ENCODE measurements at places on chromosomes 2 and 18.

DNA sequence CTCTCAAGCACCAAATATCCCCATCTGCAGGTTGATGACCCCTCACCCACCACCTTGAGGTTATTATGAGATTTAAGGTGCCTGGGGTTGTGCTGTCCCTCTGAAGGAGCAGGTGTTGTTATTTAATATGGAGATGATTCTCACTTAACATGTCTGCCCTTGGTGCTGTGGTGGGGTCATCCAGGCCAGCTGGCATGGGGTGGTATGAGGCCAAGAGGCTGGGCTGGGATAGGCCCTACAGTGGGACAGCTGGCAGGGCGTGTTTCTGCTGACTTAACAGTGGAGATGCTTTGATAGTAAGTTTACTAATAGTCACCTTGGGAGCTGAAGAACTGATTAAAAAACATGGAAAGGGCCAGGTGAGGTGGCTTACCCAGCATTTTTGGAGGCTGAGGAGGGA is 22.4 kb downstream of the SERPINB12 start:
- no peak for DNase-seq

DNA sequence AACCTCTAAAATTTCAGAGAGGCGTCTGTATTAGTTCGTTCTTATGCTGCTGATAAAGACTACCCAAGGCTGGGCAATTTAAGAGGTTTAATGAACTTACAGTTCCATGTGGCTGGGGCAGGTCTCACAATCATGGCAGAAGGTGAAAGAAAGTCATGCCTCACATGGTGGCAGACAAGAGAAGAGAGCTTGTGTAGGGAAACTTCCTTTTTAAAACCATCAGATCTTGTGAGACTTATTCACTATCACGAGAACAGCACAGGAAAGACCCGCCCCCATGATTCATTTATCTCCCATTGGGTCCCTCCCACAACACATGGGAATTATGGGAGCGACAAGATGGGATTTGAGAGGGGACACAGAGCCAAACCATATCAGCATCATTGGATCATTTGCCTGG is 183.2 kb upstream of the SIX2 start:
- no peak for DNase-seq

DNA sequence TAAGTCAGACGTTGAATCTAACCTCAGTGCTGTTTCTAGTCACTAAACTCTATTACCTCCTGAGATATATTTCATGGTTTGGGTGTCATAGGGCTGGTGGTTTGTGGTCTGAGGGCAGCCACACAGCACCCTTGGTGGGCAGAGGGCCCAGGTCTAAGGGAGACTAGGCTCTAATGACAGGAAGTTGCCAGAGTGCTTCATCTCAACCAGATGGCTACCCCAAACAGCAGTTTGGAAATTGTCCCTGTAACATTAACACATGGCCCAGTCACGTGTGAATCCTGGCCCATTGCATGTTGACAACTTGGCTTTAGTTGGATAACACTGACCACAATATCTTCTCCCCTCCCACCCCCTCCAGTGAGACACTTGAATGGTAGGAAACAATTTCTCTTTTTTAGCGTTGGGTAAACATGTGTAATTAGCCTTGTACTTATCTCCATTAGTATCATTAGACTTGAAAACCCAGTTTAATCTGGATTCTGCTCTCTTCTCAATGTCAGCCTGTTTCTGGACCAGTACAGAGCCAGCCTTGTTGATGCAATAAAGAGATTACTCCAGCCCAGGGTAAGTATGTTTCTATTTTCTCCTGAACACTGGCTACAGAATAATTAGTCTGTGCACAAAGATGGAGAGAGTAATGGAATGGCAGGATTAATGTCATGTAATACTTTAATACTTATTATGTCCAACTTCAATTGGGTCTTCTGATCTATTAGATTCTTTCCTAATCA is 187.8 kb upstream of the SIX3 start:
- DNase-seq, result no peak

GRCh38 chr2:41871080-41871479 is 176.7 kb upstream of the PKDCC start:
- no peak for DNase-seq

- no peak for DNase-seq
Measured at GRCh38 chr2:60794271-60794863, 38.3 kb downstream of the PAPOLG start.

DNA sequence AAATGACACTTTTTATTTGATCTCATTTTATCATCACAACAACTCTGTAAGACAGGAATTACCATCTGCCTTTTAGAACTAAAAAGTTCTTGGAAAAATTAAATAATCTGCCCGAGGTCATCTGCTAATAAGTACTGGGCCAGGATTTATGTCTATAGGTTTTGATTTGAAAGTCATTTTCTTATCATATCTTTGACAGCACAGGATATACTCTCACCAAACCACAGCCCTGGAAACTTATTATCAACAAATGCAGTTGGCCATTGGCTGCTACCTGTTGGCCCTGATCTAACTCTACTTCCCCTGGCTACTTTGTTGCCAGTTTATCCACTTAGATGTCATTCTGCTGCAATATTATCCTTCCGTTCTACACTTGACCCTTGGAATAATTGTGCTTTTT is 354.6 kb downstream of the RAD51AP2 start:
- DNase-seq, result no peak

GRCh38 chr2:3122525-3122924 is 255.1 kb downstream of the EIPR1 start:
- DNase-seq, result no peak

DNA sequence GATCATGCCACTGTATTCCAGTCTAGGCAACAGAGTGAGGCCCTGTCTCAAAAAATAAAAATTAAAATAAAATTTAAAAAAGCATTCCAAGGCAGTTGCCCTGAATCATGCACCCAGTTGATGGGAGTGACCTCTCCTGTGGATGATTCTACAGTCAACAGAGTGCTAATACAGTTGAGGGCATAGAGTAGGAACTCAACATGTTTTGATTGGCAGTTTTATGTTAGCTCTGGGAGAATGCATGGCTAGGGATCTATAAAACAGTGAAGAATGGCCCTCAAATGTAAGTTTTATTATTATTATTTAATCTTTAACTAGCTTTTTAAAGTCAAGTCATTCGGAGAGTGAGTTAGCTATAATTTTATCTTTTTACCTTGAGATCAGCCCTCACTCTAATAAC is 228.5 kb upstream of the ITGA4 start:
- no peak for DNase-seq

- no peak for DNase-seq
Measured at GRCh38 chr2:128722489-128722888, 403.8 kb upstream of the HS6ST1 start.

- DNase-seq, result no peak
Measured at GRCh38 chr2:65458999-65459398, 26.6 kb upstream of the SPRED2 start.

DNA sequence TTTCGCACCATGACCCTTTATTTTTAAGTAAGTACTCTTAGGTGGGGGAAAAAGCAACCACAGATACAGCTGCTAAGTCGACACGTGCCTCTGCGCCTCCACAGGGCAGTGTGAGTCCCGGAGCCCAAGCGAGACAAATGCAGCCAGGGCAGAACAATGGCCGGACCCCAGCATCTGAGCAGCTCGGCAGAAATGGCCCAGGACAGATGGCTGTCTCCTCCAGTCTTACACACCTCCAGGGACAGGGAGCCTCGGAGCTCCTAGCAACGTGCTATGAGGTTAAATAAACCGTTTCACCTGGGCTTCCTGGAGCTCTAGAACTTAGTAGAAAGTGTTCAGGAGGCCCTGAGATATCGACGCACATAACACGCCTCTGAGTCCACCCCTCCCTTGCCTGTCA is 47.3 kb upstream of the SALL3 start:
- DNase-seq, result no peak

- DNase-seq, result no peak
Measured at GRCh38 chr2:171811245-171811628, 82.8 kb downstream of the SLC25A12 start.

DNA sequence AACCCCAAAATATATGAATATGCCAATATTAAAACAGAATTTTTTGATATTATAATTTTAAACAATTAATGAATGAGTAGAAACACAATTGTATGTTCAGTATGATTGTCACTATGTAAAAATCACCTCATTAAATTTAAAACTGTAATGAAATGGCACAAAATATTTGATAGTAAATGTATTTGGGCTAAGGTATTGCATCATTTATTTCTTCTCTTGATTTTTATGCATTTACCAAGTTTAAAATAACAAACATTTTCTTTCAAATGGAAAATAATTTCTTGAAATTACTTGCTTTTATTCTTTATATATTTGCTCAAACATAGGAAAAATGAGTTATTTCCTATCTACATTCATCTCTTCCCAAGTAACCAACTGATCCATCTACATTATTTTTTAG is 782.6 kb downstream of the KCNJ3 start:
- no peak for DNase-seq

- no peak for DNase-seq
Measured at GRCh38 chr2:112001942-112002341, 53.1 kb upstream of the TMEM87B start.

DNA sequence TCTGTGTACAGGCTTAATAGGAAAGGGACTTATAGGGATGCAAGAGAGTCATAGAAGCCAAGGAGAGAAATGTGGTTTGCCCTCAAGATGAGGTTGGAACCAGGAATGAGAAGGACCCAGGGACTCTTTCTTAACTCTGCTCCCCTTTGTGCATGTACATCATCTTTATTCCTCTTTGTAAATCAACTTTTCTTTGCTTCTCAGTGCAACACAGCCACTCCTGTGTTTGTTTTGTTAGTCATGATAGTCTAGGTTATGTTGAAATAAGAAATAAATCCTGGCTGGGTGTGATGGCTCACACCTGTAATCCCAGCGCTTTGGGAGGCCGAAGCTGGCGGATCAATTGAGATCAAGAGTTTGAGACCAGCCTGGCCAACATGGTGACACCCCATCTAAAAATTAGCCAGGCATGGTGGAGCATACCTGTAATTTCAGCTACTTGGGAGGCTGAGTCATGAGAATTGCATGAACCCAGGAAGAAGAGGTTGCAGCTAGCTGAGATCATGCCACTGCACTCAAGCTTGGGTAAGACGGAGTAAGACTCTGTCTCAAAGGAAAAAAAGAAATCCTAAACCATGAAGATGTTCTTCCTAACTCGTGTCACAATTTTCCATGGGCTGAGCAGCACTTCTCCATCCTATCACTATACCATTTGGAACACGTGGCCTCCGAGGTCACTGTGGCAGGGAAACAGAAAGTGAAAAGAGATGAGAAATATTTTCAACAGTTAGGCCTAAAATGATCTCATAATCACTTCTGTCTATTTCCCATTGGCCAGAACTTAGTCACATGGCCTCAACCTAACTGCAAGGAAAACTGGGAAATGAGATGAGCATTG is 73.0 kb upstream of the TMEM17 start:
- no peak for DNase-seq

GRCh38 chr18:54149078-54149697 is 75.3 kb downstream of the MBD2 start:
- DNase-seq, result no peak

DNA sequence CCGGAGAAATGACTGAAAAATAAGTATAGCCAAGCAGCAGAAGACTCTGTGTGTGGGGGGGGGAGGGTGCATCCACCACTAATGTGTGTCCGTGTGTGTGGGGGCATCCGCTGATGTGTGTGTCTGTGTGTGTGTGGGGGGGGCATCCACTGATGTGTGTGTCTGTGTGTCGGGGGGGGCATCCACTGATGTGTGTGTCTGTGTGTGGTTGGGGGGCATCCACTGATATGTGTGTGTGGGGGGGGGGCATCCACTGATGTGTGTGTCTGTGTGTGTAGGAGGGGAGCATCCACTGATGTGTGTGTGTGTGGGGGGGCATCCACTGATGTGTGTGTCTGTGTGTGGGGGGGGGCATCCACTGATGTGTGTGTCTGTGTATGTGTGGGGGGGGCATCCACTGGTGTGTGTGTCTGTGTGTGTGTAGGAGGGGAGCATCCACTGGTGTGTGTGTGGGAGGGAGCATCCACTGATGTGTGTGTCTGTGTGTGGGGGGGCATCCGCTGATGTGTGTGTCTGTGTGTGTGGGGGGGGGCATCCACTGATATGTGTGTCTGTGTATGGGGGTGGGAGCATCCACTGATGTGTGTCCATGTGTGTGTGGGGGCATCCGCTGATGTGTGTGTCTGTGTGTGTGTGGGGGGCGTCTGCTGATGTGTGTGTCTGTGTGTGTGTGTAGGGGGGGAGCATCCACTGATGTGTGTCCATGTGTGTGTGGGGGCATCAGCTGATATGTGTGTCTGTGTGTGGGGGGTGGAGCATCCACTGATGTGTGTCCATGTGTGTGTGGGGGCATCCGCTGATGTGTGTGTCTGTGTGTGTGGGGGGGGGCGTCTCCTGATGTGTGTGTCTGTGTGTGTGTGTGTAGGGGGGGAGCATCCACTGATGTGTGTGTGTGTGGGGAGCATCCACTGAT is 125.0 kb downstream of the NFATC1 start:
- no peak for DNase-seq

DNA sequence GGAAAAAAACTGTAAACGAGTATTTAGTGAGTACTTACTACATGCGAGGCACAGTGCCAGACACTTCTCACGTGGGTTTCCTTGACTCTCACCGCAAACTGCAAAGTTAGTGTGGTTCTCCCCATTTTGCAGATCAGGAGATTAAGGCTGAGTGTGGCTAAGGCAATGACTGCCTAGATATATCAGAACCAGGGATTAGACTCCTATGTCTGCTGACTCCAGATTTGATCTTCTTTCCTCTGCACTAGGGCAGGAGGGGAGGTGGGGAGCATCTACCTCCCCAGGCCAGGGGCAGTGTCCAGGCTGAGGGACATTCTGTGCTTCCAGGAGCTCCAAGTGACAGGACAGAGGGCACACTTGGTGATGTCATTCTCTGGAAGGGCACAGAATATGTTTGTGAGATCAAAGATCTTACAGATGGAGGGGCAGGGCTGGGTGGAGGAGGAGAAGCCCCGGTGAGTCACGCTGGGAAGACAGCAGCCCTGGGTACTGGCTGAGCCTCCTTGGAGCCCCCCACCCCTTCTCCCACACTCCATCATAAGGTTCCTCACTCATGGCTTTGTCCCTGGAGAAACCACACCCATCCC is 92.4 kb downstream of the RHOB start:
- DNase-seq, result no peak

DNA sequence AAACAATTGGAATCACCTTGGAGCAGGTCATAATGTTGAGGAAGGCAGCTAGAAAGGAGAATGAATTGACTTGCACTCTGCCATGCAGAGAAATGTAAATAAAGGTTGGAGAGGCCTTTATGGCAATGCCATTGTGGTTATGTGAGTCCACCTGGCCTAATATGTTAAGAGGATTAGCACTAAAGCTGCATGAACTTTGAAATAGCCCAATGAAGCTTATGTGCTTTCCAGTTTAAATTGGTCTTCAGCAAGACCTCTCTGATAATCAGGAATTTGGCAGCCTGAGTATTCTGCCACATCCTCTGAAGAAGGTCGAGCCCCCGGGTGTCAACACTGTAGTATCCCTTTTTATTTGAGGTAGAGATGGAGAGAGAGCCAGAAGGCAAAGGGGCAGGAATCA is 464.9 kb downstream of the CDH2 start:
- no peak for DNase-seq

GRCh38 chr2:189536830-189537229 is 43.8 kb downstream of the SLC40A1 start:
- DNase-seq, result no peak

GRCh38 chr2:134207589-134208209 is 46.2 kb upstream of the MGAT5 start:
- peak; percentile 39 for DNase-seq

- DNase-seq, result no peak
Measured at GRCh38 chr2:102387763-102388546, 32.4 kb downstream of the IL18R1 start.
